ENCODE measurements at places on chromosomes 16 and 17. TPM values are rescaled to one million over a fixed set of nuclear protein-coding genes. Genes with fewer than 3 reads are reported as not detected.

GRCh38 chr16:56203052-56203451 is 11.8 kb downstream of the GNAO1 start:
- no peak overlapping the region for H3K4me3 ChIP-seq
- H3K27me3 ChIP-seq: peaks cover 9% of the 10 kb centered on the region
- peak; percentile 65 for DNase-seq
- no peaks in the 10 kb centered on the region for H3K36me3 ChIP-seq
- no peak overlapping the region for H3K27ac ChIP-seq

DNA sequence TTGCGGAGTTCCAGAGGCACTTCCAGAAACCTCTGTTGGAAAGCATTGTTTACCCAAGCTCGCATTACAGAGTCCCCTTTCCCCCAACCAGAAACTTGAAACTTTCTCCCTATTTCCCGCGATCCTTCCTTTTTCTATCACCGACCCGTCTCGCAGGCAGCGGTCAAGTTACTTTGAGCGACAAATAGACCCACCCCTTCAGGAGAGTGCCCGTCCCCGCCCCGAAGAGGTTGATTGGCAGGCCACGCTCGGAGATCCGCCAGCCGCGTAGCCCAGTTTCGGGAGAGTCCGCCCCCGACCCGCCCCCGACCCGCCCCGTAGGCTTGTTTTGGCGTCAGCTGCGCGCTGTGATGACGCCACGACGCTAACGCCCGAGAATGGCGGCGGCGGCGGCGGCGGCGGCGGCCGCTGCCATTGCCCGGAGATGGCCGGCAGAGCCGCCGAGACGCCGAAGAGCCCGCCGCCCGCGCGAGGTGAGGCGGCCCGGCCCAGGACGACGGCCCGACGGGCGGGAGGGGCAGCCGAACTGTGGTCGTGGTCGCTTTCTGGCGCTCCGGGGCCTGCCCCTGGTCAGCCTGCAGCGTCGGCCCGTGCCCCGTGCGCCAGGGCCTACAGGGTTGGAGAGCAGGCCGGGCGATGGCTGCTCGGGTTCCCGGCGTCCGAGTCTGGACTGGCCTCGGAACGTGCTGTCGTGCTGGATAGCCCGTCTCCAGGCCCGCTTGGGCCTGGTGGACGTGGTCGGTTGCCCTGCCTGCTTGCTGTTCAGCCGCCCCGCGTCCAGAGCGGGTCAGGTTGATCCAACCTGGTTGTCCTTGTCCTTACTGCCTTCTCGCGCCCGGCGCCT is at the start of gene PSKH1:
Gene PSKH1, plus strand, starts transcription at position 356 of the 844 bp plus-strand sequence. CDS start 15,496 bp downstream, outside the sequence.
- no peaks in the 10 kb centered on the region for H3K27me3 ChIP-seq
- peaks cover 26% of the 10 kb centered on the region for H3K4me1 ChIP-seq
- peak; percentile 96 for DNase-seq
- peak within 1 kb of the TSS; percentile 97 for H3K4me3 ChIP-seq
- peaks cover 3% of the 10 kb centered on the region for H3K36me3 ChIP-seq

- H3K27me3 ChIP-seq: peaks cover 24% of the 10 kb centered on the region
- no peak for DNase-seq
- no peaks in the 10 kb centered on the region for H3K36me3 ChIP-seq
- H3K4me1 ChIP-seq: no peaks in the 10 kb centered on the region
- no peak overlapping the region for H3K27ac ChIP-seq
- H3K4me3 ChIP-seq: no peak overlapping the region
These were observed 20.5 kb downstream of the EIF4A3 start for GRCh38 chr17:80126449-80126715.

GRCh38 chr16:84821728-84822689 is 2.2 kb downstream of the CRISPLD2 start:
- no peak overlapping the region for H3K27ac ChIP-seq
- no peak overlapping the region for H3K4me3 ChIP-seq
- peaks cover 43% of the 10 kb centered on the region for H3K27me3 ChIP-seq
- H3K36me3 ChIP-seq: no peaks in the 10 kb centered on the region

DNA sequence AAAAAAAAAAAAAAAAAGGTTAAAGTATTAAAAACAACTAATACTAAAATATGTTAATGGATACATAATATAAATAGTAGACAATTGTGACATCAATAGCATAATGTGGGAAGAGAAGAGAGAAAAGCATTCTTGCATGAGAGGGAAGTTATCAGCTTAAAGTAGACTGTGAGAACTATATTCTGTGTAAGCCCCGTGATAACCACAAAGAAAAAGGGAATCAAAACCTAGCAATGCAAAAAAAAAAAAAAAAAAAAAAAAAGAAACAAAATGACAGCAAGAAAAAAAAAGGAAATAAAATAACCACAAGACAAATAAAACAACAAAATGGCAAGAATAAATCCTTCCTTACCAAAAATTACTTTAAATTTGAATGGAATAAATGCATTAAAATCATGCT is 39.8 kb upstream of the MYLK3 start:
- H3K4me1 ChIP-seq: peaks cover 19% of the 10 kb centered on the region
- peaks cover 5% of the 10 kb centered on the region for H3K36me3 ChIP-seq
- no peaks in the 10 kb centered on the region for H3K27me3 ChIP-seq
- no peak for DNase-seq
- no peak overlapping the region for H3K4me3 ChIP-seq
- H3K27ac ChIP-seq: no peak overlapping the region

GRCh38 chr17:55062921-55063320 is 94.4 kb downstream of the STXBP4 start:
- H3K27me3 ChIP-seq: no peaks in the 10 kb centered on the region
- H3K4me3 ChIP-seq: no peak overlapping the region
- no peak for DNase-seq
- H3K36me3 ChIP-seq: no peaks in the 10 kb centered on the region

- no peak overlapping the region for H3K27ac ChIP-seq
- H3K27me3 ChIP-seq: peaks cover 32% of the 10 kb centered on the region
- H3K4me1 ChIP-seq: peaks cover 22% of the 10 kb centered on the region
- H3K36me3 ChIP-seq: peaks cover 5% of the 10 kb centered on the region
- peak; percentile 28 for DNase-seq
These were observed 445 bp upstream of the DBNDD1 start for GRCh38 chr16:90019543-90020259.

GRCh38 chr16:84421081-84421937 is 53.0 kb downstream of the ATP2C2 start:
- no peak overlapping the region for H3K4me3 ChIP-seq
- no peaks in the 10 kb centered on the region for H3K36me3 ChIP-seq
- H3K27me3 ChIP-seq: no peaks in the 10 kb centered on the region
- H3K4me1 ChIP-seq: peaks cover 3% of the 10 kb centered on the region
- no peak for DNase-seq

- H3K36me3 ChIP-seq: no peaks in the 10 kb centered on the region
- no peak overlapping the region for H3K27ac ChIP-seq
- no peak for DNase-seq
These were observed 5.7 kb downstream of the CTRB1 start for GRCh38 chr16:75224306-75225082.

DNA sequence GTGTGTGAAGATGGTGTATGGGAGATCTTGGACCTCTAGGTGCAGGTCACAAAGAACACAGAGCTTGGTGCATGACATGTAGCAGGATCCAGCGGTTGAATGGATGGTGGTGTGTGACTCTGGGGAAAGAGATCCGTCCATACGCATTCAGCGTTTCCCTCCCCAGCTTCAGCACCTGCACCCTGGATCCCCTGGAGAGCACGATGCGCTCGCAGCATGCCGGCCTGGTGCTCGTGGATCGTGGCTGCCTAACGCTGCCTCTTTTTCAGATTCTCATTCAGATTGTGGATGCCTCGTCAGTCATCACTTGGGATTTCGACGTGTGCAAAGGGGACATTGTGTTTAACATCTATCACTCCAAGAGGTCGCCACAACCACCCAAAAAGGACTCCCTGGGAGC is 70.9 kb downstream of the SEC14L1 start:
- DNase-seq: no peak
- H3K4me1 ChIP-seq: peaks cover 11% of the 10 kb centered on the region
- H3K27me3 ChIP-seq: no peaks in the 10 kb centered on the region
- no peak overlapping the region for H3K27ac ChIP-seq
- no peak overlapping the region for H3K4me3 ChIP-seq

DNA sequence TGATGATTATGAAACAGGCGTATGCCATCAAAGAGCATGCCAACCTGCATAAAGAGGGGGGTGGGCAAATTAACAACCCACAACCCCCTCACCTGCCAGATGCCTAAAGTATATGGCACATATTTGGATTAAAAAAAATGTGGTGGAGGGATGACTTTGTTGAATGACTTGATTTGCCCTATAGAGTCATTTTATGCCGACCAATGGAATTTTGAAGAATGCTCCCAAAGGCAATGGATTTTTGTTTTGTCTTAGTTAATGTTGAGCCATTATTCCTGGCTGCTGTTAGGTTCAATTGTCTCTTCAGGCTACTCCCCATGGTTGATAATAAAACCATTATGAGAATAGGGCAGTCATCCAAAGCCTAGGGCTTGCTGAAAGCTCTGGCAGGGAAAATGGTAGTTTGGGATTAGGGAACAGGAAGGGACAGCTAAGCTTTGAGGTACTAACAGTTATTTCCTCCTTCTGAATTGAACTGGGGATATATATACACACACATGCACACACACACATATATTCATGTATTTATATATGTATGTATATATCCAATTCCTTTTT is 5.8 kb upstream of the CHCT1 start:
- H3K27me3 ChIP-seq: no peaks in the 10 kb centered on the region
- H3K4me1 ChIP-seq: peaks cover 4% of the 10 kb centered on the region

DNA sequence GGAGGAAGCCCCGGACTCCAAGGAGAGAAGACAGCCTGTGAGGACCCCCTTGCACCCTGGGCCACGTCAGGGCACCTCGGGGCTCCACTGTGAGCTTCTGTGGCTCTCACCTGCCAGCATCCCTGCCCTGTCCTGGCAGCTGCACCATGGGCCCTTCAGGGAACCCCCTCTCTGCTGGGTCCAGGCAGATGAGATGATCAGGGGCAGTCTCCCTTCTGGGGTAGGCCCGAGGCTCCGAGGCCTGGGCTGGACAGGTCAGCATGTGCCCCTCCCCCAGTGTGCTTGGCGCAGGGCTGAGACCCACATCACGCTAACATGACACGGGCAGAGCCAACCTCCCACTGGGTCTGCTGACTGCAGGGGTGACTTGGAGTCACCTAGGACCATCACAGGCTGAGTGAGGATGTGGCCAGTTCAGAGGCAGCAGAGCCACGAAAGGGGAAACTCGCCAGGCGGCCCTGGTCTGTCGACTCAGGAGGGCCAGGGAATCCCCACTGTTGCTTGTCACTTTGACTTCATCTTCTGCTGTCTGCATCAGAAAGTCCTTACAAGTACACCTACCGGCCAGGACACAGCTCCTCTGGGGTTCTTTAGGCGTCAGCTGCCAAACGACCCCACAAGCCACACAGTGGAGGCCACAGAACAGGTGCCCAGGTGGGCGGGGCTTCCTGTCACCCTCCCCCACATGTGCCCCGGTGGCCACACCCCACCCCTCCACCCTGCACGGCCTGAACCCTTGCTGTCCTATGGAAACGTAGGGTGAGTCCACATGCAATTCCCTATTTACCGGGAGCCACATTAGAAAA is 2.2 kb downstream of the GALNS start:
- peaks cover 11% of the 10 kb centered on the region for H3K36me3 ChIP-seq
- H3K27ac ChIP-seq: peak overlapping the region; percentile 43
- peak; percentile 46 for DNase-seq
- peaks cover 28% of the 10 kb centered on the region for H3K4me1 ChIP-seq
- no peaks in the 10 kb centered on the region for H3K27me3 ChIP-seq

GRCh38 chr17:79630821-79631639 is 20.2 kb upstream of the RBFOX3 start:
- peaks cover 2% of the 10 kb centered on the region for H3K27me3 ChIP-seq
- H3K27ac ChIP-seq: no peak overlapping the region
- no peaks in the 10 kb centered on the region for H3K4me1 ChIP-seq
- no peaks in the 10 kb centered on the region for H3K36me3 ChIP-seq
- no peak overlapping the region for H3K4me3 ChIP-seq

GRCh38 chr16:84617041-84617790 is 662 bp downstream of the COTL1 start:
- H3K36me3 ChIP-seq: peaks cover 46% of the 10 kb centered on the region
- H3K27ac ChIP-seq: peak overlapping the region; percentile 88
- peak overlapping the region; percentile 98 for H3K4me3 ChIP-seq
- H3K4me1 ChIP-seq: peaks cover 62% of the 10 kb centered on the region

DNA sequence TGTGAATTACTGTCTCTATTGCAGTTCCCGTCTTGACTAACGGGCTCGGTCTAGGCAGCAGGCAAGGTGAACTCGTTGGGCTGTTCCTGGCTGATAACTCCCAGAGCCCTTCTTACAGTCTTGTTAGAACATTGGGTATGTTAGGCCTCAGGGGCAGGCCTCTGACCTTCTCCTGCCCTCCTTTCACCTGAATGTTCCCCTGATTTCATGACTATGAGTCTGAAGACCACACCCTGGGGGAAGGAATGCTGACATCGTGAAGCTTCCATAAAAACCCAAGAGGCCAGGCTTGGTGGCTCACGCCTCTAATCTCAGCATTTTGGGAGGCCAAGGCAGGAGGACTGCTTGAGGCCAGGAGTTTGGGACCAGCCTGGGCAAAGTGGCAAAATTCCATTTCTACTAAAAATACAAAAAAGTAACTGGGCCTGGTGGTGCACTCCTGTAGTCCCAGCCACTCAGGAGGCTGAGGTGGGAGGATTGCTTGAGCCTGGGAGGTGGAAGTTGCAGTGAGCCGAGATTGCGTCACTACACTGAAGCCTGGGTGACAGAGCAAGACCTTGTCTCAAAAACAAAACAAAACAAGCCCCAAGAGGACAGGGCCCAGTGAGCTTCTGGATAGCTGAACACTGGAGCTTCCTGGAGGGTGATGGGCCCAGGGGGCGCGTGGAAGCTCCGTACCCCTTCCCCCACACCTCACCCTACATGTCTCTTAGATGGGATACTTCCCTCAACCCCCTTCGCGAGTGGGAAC is 47.8 kb upstream of the FBXO47 start:
- no peaks in the 10 kb centered on the region for H3K36me3 ChIP-seq

DNA sequence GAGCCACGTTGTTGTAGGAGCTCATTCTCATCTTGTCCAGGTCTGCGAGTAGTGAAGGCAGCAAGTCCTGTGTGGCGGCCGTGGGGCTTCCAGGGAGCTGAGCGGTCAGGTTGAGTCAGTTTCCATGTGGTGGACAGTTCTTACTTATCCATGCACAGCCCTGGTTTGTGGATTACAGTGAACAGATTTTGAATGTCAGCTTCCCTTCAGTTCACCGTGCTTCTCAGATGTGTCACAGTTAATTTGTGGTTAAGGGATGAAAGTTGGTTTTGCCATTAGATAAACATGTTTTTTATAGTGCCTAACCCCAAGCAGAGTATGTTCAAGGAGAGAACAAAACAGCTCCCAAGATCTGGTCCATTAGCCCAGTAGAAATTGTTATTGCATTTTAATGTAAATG is 103.1 kb downstream of the RPTOR start:
- H3K27ac ChIP-seq: peak overlapping the region; percentile 34
- H3K36me3 ChIP-seq: peaks cover 67% of the 10 kb centered on the region
- H3K4me3 ChIP-seq: no peak overlapping the region
- no peaks in the 10 kb centered on the region for H3K27me3 ChIP-seq

The CDRT4 gene
- total RNA-seq: 6.2 TPM

The ASIC2 gene
- not detected for total RNA-seq

The AHSP gene
- not detected for total RNA-seq

The WNT9B gene
- not detected for total RNA-seq

The RBFOX1 gene
- not detected for total RNA-seq

The MT1G gene
- total RNA-seq: 30.6 TPM

The UBALD1 gene
- total RNA-seq: 15.0 TPM

The ABCC11 gene
- total RNA-seq: not detected

The MYO15A gene
- 0.34 TPM for total RNA-seq

The ENDOV gene
- 18.7 TPM for total RNA-seq

The HOXB1 gene
- total RNA-seq: not detected

The KRTAP4-9 gene
- not detected for total RNA-seq
